ENCODE measurements at places on chromosomes 16 and 17. TPM values are rescaled to one million over a fixed set of nuclear protein-coding genes. Genes with fewer than 3 reads are reported as not detected.

DNA sequence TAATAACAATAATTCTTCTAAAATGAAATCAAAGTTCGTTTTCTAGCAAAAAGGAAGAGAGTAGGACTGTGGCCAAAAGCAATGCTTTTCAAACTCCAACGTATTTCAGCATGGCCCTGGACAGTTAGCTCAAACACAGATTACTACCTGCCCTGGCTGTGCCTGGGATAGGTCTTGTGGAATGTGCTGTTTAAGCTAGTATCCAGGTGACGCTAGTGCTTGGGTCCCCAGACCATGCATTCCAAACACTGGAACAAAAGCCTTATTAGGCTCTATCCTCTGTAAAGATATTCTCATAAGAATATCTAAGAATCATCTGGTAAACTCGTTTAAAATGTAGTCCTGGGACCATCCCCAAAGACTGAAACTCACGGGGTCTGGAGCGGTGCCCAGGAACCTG is 52.6 kb upstream of the MEAK7 start:
- DNase-seq, result no peak
- H3K36me3 ChIP-seq, result peaks cover 17% of the 10 kb centered on the region
- H3K4me3 ChIP-seq, result no peak overlapping the region
- H3K27me3 ChIP-seq, result no peaks in the 10 kb centered on the region
- H3K4me1 ChIP-seq, result peaks cover 39% of the 10 kb centered on the region

GRCh38 chr17:61157246-61157886 is 242.3 kb upstream of the TBX2 start:
- H3K4me3 ChIP-seq, result no peak overlapping the region
- H3K27ac ChIP-seq, result no peak overlapping the region
- peaks cover 25% of the 10 kb centered on the region for H3K4me1 ChIP-seq
- DNase-seq, result no peak

The CYBA gene
- 233 TPM for total RNA-seq

The OR3A3 gene
- not detected for total RNA-seq

DNA sequence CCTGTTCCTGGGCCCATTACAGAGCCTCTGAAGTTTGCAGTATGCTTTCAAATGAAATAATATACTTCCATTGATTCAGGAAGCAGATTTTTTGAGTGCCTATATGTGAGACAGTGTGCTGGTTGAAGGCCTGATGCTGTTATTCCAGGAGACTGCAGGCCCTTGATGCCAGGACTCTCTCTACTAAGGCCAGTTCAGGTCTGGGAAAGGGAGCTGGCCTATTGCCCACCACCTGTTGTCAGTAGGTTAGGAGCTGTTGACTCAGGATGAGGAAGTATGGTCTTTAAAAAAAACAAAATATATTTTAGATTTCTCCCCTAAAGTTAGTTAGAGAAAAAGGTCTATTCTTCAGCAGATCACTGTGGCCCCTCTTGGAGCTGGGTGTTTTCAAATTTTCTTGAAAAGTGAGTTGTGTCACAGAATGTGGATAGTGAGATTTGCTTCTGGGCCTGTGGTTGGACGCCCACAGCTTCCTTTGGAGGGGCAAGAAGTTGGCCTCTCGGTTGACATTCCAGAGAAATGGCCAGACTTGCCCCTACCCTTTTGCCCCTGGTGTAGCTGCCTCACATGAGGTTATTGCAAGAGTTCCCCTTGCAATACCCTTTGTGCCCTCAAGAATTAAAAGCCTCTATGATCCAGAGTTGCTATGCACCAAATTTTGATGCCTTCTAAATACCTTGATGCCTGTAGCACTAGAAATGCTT is 7.9 kb downstream of the ESRP2 start:
- H3K27ac ChIP-seq, result peak overlapping the region; percentile 85
- no peak overlapping the region for H3K4me3 ChIP-seq
- DNase-seq, result no peak
- peaks cover 43% of the 10 kb centered on the region for H3K4me1 ChIP-seq
- peaks cover 39% of the 10 kb centered on the region for H3K36me3 ChIP-seq

GRCh38 chr16:9165681-9166080 is 74.2 kb downstream of the HAPSTR1 start:
- H3K36me3 ChIP-seq, result no peaks in the 10 kb centered on the region
- H3K27ac ChIP-seq, result no peak overlapping the region
- no peak overlapping the region for H3K4me3 ChIP-seq
- H3K27me3 ChIP-seq, result no peaks in the 10 kb centered on the region

GRCh38 chr16:70646260-70647241 is at the start of gene IL34:
Gene IL34 (plus strand): TSS chr16:70646559. CDS start chr16:70646948, 389 bp downstream.
- DNase-seq, result no peak
- no peak within 1 kb of the TSS for H3K27ac ChIP-seq
- H3K4me1 ChIP-seq, result no peaks in the 10 kb centered on the region

- H3K36me3 ChIP-seq, result no peaks in the 10 kb centered on the region
- no peak for DNase-seq
- H3K4me1 ChIP-seq, result no peaks in the 10 kb centered on the region
- no peaks in the 10 kb centered on the region for H3K27me3 ChIP-seq
Measured at GRCh38 chr17:68853036-68853435, 102.2 kb downstream of the ABCA8 start.

- no peak for DNase-seq
- H3K4me1 ChIP-seq, result peaks cover 9% of the 10 kb centered on the region
- no peak overlapping the region for H3K4me3 ChIP-seq
- H3K27ac ChIP-seq, result no peak overlapping the region
Measured at GRCh38 chr17:50887705-50888245, 21.6 kb upstream of the TOB1 start.

- no peak overlapping the region for H3K4me3 ChIP-seq
- no peaks in the 10 kb centered on the region for H3K4me1 ChIP-seq
- no peak overlapping the region for H3K27ac ChIP-seq
Measured at GRCh38 chr16:411576-412265, 10.0 kb downstream of the DECR2 start.

DNA sequence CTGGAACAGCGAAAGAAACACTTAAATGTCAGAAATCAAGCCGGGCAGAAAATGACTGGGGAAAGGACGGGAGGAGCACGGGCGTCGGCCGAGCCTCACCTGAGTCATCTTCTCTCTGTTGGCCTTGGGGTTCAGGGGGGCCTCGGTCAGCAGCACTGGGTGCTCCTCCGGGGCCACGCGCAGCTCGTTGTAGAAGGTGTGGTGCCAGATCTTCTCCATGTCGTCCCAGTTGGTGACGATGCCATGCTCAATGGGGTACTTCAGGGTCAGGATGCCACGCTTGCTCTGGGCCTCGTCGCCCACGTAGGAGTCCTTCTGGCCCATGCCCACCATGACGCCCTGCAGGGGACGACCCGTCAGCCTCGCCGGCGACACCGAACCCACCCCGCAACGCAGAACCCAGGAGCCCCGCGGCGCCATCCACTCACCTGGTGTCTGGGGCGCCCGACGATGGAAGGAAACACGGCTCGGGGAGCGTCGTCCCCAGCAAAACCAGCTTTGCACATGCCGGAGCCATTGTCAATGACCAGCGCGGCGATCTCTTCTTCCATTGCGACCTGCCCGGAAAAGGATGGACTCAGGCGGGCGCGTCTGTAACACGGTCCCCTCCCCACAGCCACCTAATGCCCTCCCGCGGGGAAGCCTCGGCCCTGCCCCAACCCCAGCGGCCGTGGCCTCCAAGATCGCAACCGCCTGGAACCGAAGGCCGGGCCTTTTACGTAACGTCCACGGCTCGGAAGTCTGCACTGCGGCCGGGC is 616 bp downstream of the ACTG1 start:
- H3K27ac ChIP-seq, result peak overlapping the region; percentile 75
- no peaks in the 10 kb centered on the region for H3K27me3 ChIP-seq
- peak; percentile 30 for DNase-seq
- peaks cover 27% of the 10 kb centered on the region for H3K4me1 ChIP-seq
- H3K4me3 ChIP-seq, result peak overlapping the region; percentile 97

DNA sequence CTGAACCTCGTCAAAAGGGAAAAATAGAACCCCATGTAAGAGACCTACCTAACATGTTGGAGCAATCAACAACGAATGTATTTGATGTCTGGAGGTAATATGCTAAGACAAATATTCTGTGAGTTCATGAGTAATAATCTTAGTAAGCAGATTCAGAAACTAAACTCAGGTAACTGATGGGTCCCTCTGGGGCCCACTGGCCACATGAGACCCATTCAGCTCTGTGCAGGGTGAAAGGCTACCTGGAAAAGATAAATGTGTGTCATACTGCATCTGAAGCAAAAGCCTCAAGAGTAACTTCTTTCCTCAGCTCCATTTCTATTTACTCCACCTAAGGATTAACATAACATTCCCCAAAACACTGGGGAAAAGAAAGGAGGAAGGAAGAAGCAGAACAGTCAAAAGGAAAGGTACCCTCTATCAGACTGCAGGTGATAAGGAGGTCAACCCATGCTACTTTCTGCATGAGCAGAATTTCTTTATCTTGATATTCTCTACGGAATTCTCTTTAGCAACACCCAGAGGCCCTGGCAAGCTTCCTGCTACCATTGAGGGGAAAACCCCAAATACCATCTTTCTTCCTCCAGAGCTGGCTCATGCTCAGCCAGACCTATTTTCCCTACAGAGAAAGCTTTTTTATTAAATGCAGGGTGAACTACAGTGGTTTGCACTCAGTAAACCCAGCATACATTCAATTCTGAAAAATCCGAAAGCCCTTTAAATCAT is 37.7 kb upstream of the ABCA6 start:
- H3K27ac ChIP-seq, result no peak overlapping the region
- H3K27me3 ChIP-seq, result no peaks in the 10 kb centered on the region
- no peaks in the 10 kb centered on the region for H3K4me1 ChIP-seq
- DNase-seq, result no peak

GRCh38 chr16:58040945-58041627 is 15.5 kb downstream of the MMP15 start:
- no peaks in the 10 kb centered on the region for H3K27me3 ChIP-seq
- no peak overlapping the region for H3K4me3 ChIP-seq
- DNase-seq, result no peak

The HAS3 gene
- total RNA-seq, result 1.2 TPM

- no peak overlapping the region for H3K27ac ChIP-seq
- H3K4me3 ChIP-seq, result no peak overlapping the region
- H3K27me3 ChIP-seq, result peaks cover 13% of the 10 kb centered on the region
Measured at GRCh38 chr17:64315032-64315490, 52.0 kb upstream of the TEX2 start.

DNA sequence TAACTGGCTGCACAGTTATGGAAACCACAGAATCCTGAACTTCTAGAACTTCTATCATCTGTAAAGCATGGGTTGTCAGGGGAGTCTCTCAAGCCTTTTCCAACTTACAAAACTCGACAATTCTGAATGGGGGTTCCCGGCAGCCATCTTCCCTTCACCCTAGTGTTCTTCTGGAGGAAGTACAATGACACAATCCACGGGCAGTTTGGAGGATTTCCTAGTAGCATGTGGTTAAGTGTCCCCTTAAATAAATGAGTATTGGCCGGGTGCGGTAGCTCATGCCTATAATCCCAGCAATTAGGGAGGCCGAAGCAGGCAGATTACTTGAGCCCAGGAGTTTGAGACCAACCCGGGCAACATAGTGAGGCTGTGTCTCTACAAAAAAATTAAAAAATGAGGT is 2.1 kb downstream of the SLC16A6 start:
- H3K36me3 ChIP-seq, result no peaks in the 10 kb centered on the region
- H3K27ac ChIP-seq, result no peak overlapping the region
- H3K27me3 ChIP-seq, result no peaks in the 10 kb centered on the region
- peaks cover 39% of the 10 kb centered on the region for H3K4me1 ChIP-seq

GRCh38 chr16:54964239-54964638 is 33.6 kb downstream of the IRX5 start:
- H3K36me3 ChIP-seq, result no peaks in the 10 kb centered on the region
- H3K27me3 ChIP-seq, result no peaks in the 10 kb centered on the region
- H3K4me3 ChIP-seq, result no peak overlapping the region
- no peaks in the 10 kb centered on the region for H3K4me1 ChIP-seq
- no peak for DNase-seq

The PYDC1 gene
- not detected for total RNA-seq

DNA sequence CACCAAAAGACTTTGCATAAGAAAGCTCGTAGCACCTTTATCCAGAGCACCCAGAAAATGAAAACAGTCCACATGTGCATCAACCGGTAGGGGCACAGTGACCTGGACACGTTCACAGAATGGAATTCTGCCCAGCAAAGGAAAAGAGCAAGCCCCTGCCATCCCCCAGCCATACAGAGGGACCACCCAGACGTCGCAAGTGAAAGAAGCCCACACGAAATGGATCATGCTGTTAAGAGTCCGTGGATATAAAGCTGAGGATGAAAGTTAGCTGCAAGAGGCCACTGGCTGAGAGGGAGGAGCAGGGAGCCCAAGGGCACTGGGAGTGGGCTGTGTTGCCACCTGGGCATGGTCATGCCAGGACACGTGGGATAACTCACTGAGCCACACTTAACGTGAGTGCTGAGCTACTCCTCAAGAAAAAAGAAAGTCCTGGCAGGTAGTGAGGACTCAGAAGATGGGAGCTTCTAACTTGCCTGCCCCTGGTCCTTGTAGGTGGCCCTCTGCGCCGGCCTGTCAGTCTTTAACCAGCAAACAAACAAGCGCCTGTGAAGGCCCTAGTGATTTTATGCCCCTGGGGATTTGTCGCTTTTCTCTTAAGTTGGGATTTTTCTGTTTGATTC is 190.7 kb downstream of the C16orf95 start:
- H3K4me3 ChIP-seq, result no peak overlapping the region
- H3K4me1 ChIP-seq, result no peaks in the 10 kb centered on the region
- no peak for DNase-seq
- H3K27ac ChIP-seq, result no peak overlapping the region
- no peaks in the 10 kb centered on the region for H3K27me3 ChIP-seq

DNA sequence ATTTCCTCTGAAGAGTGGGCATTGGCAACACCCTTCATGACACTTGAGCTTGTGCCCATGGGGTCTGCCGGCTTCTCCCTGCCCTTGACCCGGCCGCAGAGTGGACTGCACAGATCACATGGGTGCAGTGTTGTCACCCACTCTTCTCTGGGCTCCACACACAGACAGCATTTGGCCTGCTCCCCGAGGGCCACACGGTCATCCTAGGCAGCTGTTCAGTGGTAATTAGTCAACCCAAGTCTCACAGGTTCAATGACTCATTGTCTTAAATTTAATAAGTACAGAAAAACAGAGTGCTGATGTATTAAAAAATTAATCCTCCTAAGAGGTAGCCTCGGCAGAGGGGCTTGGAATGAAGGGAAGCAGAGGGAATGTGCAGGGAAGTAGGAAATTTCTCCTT is 204.8 kb downstream of the MSI2 start:
- H3K4me1 ChIP-seq, result peaks cover 64% of the 10 kb centered on the region
- no peaks in the 10 kb centered on the region for H3K27me3 ChIP-seq
- peaks cover 53% of the 10 kb centered on the region for H3K36me3 ChIP-seq
- H3K27ac ChIP-seq, result peak overlapping the region; percentile 90
- peak overlapping the region; percentile 43 for H3K4me3 ChIP-seq

The EPX gene
- total RNA-seq, result not detected

The FBXW10B gene
- 0.46 TPM for total RNA-seq

All from activated T-helper 2 cell treated with anti-CD3 and anti-CD28 coated beads, Interferon-gamma antibody, Interleukin-2, Interleukin-4, amounts not matched to agents 10 μg/mL and 5 μg/mL and 100 μg/mL, durations not matched to agents 14 hours and 24 hours and 36 hours (primary cell).